ENCODE measurements at places on chromosomes 5 and 9.

- DNase-seq: no peak
Observed at GRCh38 chr9:76067696-76068095, 177.2 kb downstream of the PCSK5 start.

DNA sequence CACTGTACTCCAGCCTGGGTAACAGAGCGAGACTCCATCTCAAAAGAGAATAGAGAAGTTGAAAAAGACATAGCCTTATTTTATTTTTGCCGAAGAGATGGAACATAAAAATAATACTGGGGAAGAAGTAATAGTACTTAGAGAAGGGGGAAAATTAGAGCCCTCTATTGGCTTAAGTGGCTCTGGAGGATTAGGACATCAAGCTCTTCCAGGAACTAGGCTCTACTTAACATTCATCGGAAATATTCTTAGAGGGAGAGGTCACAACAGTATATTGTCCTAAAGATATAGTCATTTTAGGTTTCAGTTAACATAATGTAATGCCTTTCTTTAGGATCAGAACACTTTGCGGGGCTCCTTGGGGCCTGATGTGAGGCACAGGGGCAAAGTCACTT lies 86.0 kb upstream of the PLPP1 start:
- DNase-seq: no peak

DNA sequence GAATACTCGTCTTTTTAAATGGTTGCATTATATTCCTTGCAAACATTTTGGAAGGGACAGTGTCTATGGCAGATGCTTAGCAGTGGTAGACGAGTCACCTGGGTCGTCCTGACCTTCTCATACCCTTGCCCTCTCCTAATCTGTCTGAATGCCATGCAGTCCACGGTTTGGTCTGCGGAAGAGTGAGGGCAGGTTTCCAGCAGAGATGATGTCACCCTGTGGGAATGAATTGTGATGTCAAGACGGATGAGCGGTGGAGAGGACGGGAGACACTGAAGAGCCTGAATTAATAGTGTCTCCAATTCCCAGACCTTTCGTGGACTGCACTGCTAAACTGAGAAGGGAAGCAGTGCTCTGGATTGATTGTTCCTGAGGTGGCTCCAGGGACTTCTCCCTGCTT lies 329.0 kb upstream of the PANK3 start:
- DNase-seq: peak; percentile 23

DNA sequence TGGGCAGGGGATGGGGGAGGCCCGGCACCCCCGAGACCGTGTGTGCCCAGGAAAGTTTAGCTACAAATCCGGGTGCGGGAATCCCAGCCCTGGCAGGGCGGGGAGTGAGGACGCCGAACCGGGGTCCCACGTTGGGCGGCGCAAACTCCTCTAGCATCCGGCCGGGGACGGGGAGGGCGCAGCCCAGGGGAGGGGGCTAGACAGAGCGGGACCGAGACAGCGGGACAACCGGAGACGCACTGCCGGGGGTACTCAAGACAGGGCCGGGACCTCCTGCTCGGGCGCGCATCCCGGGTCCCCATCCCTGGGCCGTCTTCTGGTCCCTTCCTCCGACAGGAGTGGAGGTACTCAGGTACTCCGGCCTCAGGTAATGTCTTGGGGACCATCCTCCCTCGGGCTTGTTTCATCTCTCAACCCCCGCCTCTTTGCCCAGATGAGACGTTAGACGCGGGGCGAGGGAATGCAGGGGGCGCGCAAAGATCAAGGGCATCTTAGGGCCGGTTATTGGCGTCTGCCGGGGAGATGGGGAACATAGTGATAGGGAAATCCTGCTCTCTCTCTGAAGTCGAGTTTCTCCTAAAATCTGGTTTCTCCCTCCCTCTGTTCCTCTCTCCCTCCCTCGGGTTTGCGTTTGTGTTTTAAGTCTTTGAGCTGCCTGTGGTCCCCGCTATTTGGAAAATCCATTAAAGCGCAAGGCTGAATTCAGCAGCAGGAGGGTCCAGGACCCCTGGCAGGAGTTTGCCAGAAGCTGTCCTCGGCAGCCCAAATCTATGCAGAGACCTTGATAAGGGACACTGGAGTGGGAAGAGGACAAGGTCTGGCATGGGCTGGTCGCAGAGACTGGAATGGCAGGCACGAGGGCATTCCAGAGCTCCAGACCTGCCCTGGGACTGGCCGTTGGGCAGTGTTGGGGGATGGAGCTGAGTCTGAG lies 815 bp downstream of the PDZD2 start:
- no peak for DNase-seq

- no peak for DNase-seq
Observed at GRCh38 chr5:130385656-130386055, 481.4 kb downstream of the CHSY3 start.

DNA sequence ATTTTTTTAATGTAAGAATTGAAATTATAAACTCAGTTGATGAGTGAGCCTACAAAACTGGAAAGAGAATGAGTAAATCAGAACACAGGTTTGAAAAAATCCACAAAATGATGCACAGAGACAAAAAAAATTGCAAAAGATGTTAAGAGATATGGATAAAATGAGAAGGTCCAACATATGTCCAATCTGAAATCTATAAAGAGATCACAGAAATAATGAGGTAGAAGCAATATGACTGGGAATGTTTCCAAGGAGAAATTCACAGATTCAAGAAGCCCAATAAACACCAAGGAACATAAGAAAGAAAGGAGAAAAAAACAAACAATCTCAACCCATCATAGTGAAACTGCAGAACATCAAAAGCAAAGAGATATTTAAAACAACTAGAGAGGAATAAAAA lies 288.4 kb upstream of the SLC30A5 start:
- no peak for DNase-seq

DNA sequence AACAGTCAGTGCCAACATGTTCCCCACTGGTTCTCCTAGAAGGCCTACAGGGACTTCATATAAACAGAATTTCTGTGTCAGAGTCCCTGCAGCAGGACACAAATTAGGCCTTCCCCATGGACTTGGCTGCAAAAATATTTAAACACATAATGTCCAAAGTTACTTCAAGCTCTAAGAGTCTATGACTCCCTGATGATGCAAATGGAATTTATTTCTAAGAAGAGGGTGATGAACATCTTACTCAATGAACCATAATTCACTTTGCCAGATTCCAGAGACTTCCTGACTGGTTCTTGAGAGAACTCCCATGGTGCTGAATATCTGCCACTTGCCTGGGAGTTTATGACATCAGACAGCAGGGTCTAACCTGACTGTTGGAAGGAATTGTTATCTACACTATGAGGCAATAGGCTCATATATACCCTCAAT lies 32.7 kb upstream of the ADRA1B start:
- peak; percentile 59 for DNase-seq

DNA sequence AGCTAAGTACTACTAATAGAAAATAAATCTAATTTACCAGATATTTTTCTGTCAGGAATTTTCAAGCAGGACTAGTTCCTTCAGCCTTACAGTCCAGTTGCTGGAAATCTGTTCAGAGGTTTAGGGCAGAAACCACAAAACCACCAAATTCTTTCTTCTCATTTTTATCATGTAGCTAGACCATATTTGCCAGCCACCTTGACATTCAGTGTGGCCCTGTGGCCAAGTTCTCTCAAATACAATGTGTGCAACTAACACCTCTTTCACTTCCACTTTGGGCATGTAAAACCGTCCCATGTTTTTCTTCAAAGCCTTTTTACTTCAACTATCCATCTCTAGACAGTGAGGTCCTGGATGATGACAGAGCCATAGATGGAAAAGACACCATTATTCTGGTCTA lies 1133.2 kb upstream of the CDH18 start:
- DNase-seq: no peak

Data from AG04449 (cell line).